Activated CD8-positive, alpha-beta memory T cell treated with anti-CD3 and anti-CD28 coated beads for 1 hour (primary cell): ENCODE measurements at places on chromosomes 11 and 22.

DNA sequence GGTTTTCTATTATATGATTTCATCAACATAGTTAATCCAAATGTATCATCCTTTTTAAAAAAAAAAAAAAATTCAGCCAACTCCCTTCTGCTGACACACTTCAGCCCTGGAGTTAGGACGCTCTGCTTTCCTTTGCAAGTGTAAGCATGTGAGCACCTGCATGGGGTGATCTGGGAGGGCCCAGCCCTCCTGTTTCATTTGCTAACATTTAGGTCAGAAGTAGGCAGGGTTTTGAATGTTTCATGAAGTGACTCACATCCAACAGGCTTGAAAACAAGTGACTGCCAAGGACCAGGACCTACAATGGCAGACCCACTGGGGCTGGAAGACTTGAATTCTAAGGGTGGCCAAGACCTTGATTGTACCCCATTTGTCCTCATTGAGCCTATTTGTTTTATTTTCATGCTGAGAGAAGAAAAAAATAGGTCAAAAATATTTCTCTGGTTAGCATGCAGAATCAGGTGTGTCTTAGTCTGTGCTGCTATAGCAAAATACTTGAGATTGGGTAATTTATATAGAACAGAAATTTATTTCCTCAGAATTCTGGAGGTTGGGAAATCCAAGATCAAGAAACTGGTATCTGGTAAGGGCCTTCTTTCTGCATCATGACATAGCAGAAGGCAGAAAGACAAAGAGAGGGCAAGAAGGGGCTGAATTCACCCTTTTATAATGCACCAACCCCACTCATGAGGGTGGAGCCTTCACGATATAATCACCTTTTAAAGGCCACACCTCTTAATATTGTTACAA lies 137.6 kb downstream of the CD44 start:
- DNase-seq = no peak

GRCh38 chr22:50140615-50141014 lies 29.9 kb upstream of the PANX2 start:
- no peak for DNase-seq

- DNase-seq = no peak
Observed at GRCh38 chr22:49554296-49554625, 273.4 kb downstream of the BRD1 start.

- DNase-seq = no peak
Observed at GRCh38 chr22:45302751-45303150, 7.0 kb upstream of the FAM118A start.

DNA sequence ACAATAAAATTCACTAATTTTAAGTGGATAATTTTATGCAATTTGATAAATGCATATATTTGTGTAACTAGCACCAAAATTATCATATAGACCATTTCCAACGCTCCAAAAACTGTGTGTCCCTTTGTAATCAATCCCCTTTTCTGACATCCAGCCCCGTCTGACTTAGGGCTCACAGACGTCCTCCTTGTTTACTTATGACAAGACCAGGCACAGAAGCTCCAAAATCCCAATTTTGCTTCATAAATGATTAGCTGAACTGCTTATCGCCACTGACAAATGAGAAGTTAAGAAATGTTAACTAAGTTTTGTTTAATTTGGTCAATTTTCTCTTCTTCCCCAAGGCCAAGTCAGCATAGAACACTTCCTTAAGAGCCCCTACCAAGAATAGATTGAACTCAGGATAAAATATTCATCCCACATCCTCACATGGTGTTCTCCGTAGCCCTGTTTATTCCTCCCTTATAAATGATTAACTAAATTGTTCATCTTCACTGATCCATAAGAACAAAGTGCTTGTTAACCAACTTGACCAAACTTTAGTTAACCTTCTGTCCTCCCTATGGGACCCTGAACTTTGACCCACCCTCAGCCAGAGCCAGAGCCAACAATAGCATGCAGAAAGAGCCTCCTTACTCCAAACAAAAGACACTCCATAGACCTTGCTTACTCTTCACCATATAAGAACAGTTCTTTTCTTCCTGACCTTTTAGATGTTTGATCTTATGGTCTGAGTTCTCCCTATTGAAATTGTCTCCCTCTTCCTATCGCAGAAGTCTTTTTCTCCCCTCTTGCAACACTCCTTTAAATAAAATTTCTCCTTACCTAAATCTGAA lies 30.8 kb upstream of the GLYAT start:
- no peak for DNase-seq

- DNase-seq = no peak
Observed at GRCh38 chr11:66600631-66601233, 7.7 kb downstream of the CCS start.

DNA sequence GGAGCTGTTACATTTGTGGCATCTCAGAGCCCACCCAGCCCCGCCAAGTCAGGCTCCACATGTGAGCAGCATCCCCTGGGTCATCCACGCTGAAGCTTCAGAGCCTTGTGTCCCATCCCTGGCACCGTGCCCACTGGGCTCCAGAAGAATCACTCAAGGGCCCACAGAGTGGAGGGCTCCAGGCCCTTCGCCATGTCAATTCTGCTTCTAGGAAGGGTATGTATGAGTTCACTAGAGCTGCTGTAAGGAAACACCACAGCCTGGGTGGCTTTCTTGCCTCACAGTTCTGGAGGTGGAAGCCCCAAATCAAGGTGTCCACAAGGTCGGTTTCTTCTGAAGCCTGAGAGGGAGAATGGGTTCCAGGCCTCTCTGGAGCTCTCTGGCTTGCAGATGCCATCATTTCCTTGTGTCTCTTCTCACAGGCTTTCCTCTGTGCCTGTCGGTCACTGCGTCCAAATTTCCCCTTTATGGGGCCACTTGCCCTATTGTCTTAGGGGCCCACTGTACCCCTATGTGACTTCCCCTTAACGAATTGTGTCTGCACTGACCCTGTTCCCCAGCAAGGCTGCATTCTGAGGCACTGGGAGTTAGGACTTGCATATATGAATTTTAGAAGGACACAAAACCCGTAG lies 1476.0 kb downstream of the TBC1D22A start:
- DNase-seq = no peak

DNA sequence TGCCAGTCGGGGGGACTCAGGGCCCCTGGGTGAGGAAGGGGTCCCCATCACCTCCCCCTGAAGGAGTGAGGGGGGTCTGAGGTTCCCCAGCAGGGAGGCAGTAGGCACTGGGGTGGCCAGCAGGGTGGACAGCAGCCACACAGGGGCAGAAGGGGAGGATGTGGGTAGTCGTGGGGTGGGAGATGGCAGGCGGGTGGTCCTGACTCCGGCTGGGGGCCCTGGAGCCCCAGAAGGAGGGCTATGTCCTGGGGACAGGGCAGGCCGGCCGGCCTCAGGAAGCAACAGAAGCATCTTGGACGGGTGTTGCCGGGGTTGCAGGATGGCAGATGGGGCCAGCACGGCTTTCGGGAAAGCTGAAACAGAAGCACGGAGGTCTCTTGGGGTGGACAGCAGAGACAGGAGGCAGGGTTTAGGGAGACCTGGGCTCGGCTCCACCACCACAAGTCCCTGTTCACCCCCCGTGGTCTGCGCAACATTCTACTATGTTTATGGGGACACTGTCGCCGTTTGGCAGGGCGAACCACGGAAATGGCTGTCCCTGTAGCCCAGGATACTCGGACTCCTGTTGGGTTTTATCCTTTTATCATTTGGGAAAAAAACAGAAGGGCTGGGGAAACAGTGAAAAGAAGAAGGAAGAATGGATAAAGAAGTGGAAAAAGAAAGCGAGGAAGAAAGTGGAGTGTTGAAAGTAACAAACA lies 14.1 kb downstream of the VWCE start:
- DNase-seq = no peak

DNA sequence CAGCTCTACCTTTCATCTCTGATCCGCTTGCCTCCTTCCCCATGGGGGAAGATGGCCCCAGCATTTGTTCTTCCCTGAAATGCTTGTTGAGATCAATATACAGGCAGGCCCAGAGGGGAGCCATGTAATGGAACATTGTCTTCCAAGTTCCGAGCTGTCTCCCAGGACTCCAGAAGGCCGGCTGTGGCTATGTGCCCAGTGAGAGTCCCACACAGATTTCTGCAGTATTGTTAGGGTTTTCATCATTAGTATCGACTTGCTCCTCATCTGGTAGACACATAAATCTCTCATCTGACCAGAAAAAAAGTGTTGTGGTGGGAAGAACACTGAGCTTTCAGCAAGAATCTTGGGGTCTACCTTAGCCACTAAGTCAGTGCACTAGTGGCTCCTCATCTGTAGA lies 163.4 kb downstream of the TRIM29 start:
- no peak for DNase-seq

GRCh38 chr22:29979777-29980321 lies 96.9 kb downstream of the MTMR3 start:
- no peak for DNase-seq

DNA sequence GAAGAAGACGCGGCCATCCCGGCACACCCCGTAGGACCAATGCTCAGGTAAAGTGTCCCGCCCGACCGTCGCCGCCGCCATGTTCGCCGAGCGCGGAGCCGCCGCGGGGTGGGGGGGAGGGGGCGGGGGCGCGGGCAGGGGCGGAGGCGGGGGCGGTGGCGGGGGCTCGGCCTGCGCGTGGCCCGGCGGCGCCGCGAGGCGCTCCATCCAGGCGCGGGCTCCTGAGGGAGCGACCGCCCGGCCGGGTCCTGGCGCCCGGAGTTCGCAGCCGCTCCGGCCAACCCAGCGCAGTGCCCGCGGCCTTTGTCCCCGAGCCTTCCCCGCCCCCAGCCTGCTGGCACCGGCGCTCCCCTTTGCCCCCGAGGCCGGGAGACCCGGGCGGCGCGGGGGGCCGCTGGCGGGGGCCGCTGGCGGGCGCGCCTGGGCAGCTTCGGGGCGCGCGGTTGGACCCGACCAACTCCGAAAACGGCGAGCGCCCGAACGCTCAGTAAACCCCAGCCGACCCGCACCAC lies at the start of gene PLEKHA7:
TSS of gene PLEKHA7 (minus strand) at position 94 of the 512 bp plus-strand sequence. CDS start at position 81, 13 bp downstream.
- no peak for DNase-seq

DNA sequence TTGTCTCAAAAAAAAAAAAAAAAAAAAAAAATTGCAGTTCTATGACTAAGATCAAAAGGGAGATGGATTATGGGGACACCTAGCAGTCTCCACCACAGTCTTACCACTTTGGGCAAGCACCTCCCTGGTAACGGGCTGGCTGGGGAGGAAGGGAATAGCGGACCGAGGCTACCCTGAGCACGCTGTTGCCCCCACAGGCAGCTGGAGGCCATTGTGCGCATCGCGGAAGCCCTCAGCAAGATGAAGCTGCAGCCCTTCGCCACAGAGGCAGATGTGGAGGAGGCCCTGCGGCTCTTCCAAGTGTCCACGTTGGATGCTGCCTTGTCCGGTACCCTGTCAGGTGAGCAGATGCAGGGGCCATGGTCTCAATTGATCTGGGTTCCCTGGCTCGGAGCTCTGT lies 21.2 kb downstream of the MCM5 start:
- DNase-seq = no peak

DNA sequence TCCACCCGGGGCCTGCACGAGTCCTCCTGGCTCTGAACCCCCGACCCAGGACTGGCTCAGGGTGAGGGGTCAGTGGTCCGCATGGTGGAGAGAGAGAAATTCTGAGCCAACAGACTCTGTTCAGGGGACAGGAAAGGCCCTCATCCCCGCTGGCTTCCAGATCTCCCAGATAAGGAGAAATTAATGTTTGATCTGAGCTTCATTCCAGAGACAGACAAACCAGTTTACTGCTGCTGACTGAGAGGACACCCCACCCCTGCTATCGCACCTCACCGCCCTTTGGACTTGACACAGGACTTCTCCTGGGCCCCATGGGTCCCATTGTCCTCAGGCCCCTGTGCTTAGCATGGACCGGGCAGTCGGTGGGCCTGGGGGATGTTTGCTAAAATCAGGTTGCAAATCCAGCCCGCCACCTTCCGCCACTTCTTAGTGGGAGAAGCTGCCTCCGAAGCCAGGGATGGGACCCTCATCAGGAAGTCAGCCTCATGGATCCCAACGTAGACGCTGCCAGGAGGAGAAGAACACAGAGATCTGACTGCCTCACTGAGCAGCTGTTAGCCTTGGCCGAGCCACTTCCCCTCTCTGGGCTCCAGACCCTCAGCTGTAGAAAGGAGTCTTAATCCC lies 11.2 kb upstream of the UPK3A start:
- no peak for DNase-seq

DNA sequence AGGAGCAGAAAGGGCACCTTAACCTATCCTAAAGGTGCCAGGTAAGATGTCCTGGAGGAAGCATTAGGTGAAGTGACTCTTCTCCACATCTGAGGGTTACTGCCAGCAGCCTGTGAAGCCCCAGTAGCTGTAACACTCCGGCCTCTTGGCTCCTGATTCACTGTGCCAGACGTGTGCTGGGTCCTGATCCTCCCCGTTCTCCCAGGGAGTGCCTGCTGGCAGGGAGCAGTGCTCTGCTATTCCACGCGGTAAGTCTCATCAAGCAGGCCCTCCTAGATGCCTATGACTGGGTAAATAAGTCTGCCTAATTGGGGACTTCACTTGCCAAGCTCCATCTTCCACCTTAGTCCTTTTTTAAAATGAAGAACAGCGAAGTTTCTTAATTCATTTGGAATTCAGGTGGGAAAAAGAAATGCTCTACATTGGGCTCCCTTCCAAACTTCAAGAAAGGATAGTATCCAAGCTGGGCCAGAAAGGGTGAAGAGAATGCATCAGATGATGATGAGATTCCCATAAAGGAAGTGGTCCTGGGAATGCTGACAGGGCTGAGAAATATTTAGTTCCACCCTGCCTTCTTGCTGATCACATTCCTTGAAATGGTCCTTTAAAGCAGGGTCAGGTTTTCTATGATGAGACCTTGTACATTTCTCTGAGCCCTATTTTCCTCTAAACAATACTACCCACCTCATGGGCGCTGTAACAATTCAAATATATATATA lies 188.0 kb downstream of the MAML2 start:
- no peak for DNase-seq

DNA sequence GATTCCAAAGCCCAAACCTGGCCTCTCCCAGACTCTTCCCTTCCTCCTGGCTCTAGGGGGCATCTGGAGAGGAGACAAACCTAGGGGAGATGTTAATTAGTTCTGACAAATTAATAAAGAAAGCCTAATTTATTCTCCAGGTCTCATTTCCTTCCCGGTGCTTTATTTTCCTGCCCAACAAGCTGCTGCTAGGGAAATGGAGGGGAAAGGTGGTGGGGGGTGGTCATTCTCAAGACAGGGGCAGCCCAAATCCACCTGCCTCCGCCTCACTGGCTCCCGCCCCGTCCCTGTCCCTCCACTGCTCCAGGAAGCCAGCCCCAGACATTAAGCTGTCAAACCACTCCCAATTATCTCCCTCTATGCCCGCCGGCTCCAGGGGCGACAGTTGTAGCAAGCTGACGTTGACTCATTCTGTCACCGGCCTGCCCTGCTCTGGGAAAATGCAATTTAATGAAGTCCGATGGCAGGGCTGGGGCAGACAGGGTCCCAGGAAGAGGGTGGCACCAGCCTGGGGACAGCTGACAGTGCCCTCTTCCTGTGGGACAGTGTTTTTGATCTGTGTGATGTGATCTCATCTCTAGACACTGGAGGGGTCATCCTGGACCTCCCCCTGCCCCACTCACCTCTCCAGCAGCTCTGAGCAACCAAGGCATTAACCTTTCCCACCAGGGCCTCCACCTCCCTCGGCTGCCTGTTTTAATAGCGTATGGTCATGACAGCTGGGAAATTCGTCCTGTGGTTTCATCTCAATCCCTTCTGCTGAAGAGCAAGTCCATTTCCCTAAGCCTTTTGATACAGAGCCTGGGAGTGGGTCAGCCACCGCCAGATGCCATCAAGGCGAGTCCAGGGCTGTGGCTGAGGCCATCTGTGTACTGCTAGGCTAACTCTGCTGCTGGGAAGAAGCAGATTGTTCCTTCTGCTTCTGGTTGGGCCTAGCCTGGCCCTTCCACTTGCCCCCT lies 27.1 kb downstream of the NECTIN1 start:
- no peak for DNase-seq

- DNase-seq = no peak
Observed at GRCh38 chr22:27918341-27919221, 475 bp downstream of the PITPNB start.
